ENCODE measurements at places on chromosomes 7 and 10. TPM values are rescaled to one million over a fixed set of nuclear protein-coding genes. Genes with fewer than 3 reads are reported as not detected.

Gene HKDC1
- 3.5 TPM for total RNA-seq

Gene MYO1G
- total RNA-seq: 94.2 TPM

Gene TMEM26
- total RNA-seq: not detected

DNA sequence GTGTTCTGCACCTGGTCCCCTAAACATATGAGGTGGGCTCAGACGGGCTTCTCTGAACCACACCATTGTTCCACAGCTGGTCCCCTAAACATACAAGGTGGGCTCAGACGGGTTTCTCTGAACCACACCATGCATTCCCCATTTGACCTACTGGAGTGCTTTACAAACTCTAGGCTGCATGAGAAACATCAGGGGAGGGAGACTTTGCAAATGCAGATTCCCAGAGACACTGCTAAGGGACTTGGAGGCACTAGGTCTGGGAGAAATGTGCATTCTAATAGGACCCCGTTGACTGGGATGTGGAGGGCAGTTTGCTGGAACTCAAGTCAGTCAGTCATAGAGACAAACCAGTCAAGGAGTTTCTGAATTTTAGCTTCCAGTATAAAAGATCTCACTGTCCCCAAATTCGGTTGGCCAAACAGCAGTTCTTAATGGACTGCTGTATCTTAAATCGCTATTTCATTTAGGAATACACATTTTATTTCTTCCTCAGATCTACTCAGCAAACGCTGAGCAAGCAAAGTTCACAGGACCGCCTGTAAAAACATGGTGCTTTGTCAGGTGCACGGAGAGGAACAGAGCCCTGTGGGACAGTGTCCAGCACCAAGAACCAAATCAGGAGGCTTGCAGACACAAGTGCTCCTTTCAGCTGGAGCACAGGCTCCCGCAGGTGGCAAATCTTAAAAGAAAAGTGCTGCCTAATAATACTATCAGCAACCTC is 198.8 kb downstream of the SFMBT2 start:
- DNase-seq: no peak

DNA sequence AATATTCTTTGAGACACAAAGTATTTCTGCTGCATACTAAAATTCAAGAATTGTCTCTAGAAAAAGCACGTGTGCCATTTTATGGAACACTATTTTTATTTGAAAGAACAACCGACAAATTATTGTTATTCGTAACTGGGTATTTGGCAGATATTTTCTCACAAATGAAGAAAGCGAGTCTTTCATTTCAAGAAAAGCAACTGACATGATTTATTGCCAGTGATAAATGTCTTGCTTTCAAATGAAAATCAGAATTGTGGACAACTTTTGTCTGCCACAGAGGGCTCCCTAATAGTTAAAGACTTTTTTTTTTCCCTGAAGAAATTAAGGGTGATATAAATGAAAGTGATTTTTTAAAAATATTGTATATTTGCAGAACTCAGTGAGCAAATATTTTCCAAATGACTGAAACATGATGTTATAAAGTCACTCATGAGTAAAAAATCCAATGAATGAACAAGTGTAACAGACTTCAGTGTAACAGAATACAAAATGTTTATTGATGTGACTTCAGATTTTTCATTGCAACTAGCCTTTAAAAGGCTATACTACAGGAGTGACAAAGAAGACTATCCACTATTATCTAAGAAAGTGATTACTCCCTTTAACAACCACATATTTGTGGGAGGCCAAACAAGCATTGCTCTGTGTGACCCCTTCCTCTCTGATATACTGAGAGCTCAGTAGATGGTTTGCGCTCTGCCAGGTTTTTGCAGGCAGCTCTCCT is 49.0 kb upstream of the SEMA3E start:
- no peak for DNase-seq

DNA sequence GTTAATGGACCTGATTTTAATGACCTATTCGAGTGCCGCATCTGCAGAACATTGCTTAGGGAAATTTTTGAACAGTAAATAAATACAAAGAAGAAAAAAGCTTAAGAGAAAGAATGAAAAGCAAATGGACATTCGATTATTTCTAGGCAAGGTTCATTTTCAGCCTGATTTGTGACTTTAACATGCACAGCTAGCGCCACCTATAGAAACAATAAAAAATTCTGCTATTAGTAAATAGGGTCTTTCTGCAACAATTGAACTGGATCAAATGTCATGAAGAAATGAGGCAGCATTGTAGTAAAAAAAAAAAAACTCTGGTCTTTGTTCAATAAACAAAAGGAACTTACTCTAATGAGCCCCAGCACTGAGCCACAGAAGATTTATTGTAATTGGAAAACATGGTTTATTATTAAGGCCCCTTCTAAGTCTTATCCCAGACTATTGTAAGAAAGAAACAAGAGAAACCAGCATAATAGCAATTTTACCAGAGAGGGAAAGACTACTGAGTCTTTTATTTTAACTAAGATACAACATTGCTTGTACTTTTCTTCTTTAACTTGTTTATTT is 41.4 kb upstream of the GHITM start:
- no peak for DNase-seq

DNA sequence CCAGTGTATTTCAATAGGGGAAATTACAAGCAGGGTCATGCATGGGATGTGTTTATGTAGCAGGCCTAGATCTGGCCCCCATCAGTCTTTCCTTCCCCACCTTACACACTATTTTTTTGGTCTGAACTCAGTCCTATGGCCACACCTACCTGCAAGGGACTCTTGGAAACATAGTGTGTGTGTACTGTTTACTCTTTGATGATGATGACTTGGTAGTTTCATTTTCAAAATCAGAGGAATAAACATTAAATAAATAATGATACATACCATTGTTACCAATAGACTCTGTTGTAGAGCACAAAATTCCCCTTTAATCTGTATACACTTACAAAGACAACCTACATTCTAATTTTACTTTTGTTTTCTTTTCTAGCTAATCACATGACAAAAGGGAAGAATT is 191.0 kb downstream of the ZEB1 start:
- DNase-seq: no peak

DNA sequence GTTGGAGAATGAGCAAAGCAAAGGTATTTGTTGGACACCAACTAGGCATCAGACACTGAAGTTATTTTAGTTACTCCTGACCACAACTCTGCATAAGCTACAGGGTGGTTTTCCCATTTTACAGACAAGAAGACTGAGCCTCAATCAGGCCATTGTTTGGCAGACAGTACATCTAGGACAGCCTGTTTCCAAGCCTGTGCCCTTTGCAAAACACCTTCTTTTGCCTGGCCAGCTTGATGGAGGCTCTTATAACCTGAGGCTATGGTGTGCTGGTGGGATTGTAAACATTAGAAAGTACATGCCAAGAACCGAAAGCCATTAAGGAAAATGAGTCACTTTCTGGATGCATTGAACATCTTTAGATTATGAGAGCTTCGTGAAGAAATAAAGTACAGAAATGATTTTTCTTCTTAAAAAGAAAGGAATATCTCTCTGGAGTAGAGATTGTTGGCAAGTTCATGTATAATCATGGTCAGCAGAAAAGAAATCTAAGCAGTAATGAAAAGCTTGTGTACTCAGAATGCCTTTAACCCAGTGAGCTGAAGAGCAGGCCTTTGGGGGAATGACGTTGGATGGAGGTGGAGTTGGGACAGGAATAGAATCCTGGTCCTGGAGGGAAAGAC is 140.6 kb downstream of the KIAA1217 start:
- DNase-seq: no peak
